Left renal cortex interstitium (tissue), 4 donors: ENCODE measurements at places on chromosomes 16 and 17.

- DNase-seq, result no peak
Measured at GRCh38 chr16:66904846-66905632, 13.6 kb downstream of the CDH16 start.

DNA sequence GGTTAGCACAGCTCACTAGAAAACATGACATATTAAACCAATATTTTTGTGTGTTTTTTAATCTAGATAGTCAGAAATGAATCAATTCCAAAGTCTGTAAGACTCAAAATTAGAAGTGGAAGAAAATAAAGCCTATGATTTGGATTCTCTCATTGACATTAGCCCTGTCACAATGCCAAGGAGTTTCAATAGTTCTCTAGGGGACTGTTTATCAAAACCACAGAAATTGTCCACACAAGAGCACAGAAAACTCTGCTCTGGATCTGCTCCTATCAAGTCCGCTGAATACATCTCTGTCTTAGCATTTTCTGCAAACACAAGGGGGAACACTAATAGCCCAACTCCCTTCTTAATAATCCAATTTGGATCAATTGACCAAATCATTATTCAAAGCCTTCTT lies 152.0 kb downstream of the HS3ST3B1 start:
- no peak for DNase-seq

DNA sequence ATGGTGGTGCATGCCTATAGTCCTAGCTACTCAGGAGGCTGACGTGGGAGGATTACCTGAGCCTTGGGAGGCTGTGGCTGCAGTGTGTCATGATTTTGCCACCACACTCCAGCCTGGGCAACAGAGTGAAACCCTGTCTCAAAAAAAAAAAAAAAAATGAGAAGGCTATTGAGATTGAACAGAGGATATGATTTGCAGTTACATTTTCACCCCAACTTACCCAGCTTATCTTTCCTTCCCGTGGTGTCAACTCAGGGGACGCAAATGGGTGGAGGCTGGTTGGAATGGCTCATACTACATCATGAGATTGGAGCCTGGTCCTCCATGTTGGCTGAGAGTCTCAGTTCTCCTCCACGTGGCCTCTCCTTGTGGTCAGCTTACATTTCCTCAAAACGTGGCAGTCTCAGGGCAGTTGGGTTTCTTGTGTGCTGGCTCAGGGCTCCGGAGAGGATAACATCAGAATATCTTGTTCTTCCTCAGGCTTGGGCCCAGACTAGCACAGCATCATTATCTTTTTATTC lies 17.2 kb upstream of the NSMCE1 start:
- no peak for DNase-seq

DNA sequence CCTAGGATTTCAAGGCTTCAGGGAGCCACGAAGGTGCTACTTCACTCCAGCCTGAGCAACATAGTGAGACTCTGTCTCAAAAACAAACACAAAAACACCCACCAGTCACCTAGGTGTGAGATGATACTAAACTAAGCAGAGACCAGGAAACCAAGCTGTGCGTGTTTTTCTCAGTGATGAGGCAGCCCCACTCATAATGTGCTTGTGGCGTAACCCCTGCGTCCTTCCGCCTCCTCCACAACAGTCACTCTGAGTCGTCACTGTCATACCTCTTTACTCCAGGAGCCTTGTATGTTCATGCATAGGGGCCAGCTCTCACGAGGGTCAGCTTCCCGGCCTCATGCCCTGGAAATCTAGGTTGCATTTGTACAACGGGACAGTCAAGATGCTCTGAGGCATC lies 31.1 kb upstream of the SLC47A1 start:
- no peak for DNase-seq

DNA sequence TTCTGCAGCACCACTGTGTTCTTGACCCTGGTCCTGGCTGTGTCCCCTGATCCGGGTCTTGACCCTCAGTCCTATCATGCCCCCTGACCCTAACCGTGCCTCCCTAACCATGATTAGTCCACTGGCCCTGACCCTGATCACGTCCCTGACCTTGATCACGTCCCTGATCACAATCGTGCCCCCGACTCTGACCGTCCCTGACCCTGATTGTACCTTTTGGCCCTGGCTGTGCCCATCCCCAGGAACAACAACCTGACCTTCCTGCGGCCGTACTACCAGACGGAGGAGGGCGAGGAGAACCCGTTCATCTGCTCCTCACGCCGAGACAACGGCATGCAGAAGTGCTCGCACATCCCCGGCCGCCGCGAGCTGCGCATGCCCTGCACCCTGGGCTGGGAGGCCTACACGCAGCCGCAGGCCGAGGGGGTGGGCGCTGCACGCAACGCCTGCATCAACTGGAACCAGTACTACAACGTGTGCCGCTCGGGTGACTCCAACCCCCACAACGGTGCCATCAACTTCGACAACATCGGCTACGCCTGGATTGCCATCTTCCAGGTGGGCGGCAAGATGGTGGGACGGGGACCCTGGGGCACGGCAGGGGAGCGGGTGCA lies 24.9 kb downstream of the TPSG1 start:
- no peak for DNase-seq

DNA sequence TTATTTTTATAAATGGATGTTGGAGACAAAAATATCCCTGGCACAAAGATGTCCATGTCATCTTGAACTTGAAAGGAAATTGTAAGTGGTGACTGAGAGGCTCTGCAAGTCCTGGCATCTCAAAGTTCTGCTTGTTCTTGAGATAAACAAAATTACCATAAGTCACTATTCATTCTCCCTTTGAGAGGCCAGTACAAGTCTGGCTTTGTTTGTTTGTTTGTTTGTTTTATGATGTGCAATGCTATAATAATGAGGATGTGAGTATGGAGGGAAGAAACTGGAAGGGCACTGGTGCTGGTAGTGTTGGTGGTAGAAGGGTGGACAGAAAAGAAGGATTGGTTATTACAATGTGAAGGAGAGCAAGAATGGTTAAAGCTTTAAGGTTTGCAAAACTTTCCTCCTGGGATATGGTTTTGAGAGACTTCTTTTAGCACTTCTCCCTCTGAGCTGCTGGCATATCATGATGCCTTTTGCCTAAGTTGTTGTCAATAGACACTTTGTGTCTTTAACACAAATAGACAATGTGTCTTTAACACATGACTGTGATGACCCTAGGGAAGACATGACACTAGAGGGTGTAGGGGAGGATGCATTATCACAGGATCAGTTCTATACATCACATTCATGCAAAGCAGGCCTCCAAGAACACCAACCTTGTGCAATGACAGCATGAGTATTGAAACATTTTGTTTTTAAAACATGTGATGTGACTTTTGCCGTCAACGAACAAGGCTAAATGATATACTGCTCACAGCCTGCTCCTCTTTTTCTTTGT lies 880.5 kb upstream of the GOT2 start:
- no peak for DNase-seq

GRCh38 chr17:59454633-59455105 lies 110.7 kb upstream of the DHX40 start:
- no peak for DNase-seq

GRCh38 chr16:66706506-66706880 lies 9.9 kb upstream of the CMTM4 start:
- DNase-seq, result no peak

GRCh38 chr16:14585287-14585686 lies 44.8 kb downstream of the PARN start:
- DNase-seq, result no peak

GRCh38 chr16:61891460-61891859 lies 144.8 kb downstream of the CDH8 start:
- no peak for DNase-seq

GRCh38 chr16:57616876-57617275 lies 11.6 kb upstream of the ADGRG1 start:
- DNase-seq, result no peak

GRCh38 chr17:56030009-56030624 lies 123.2 kb upstream of the ANKFN1 start:
- no peak for DNase-seq
